Fibroblast of skin of left quadriceps (primary cell): ENCODE measurements at places on chromosomes 1 and 21.

DNA sequence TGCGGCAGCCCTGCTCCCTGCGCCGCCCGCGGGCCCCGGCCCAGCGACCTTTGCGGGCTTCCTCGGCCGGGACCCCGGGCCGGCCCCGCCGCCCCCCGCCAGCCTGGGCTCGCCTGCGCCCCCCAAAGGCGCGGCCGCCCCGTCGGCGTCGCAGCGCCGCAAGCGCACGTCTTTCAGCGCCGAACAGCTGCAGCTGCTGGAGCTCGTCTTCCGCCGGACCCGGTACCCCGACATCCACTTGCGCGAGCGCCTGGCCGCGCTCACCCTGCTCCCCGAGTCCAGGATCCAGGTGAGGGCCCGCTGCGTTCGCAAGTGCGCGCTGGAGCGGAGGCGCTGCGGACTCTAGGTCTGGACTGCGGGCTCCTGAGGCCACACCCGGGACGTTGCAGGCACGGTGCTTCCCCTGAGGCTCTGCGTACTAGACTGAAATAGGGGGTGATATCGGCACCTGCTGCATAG is 351 bp downstream of the MIXL1 start:
- DNase-seq = no peak

DNA sequence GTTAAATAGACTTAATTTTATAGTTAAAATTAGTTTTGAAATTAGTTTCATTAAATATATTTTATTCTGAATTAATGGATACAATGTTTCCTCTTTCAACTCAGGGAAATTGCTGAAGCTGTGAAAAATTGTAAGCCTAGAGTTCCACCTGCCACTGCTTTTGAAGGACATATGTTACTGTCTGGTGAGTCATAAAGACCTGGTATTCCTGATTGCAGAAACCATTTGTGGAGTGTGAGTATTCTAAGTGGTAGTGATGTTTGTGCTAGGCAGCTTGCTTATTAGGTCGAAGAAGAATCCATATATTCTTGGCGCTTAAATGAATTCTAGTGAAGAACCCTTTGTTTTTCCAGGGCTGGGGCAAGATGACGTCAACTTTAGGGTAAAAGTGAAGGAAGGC is 34.0 kb downstream of the MTR start:
- DNase-seq = no peak

DNA sequence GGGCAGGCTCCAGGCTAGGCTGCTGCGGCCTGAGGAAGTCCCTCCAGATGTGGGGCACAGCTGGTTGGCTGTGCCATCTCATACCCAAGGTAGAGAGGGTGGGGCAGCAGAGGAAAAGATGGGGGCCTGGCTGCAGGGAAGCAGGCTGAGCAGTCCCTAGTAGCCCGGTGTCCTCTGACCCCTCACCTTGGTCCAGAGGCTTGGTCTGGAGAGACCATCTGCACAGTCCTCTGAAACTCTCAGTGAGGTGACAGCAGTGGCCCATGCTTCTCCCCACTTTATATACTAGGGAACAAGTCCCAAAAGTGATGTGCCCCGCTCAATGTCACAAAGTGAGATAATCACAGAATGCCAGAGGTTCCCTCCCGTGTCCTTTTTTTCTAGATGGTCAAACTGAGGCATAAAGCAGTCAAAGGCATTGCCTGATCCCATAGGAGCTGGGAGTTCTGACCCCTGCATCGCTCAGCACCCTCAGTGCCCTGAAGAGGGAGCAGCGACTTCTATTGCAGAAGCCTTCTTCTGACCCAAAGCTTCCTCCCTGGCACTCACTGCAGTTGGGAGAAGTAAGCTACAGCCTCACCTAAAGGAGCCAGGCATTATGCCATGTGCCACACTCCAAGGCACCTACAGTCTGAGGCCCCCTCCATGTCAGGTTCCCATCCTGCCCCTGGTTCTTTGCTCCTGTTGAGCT is 45.5 kb downstream of the TRABD2B start:
- DNase-seq = no peak

- DNase-seq = no peak
Measured at GRCh38 chr1:204464701-204465100, 29.9 kb downstream of the PIK3C2B start.

DNA sequence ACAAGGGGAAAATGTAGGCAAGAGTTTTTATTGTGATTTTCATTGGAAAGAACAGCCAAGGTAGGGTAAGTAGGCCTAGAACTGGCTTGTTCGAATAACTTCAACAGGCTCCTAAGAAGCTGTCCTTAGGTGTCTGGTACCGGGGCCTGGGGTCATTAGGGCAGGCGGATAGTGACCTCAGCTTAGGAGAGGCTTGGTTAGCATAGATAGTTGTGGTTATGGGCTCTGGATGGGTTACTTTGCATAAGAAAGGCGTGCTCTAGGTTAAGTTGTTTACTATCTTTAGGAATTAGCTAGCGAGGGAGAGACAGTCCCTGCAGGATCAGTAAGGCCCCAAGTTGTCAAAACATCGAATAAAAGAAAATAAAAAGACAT is 20.7 kb upstream of the HPCAL4 start:
- no peak for DNase-seq

GRCh38 chr1:207861442-207862177 is 49.3 kb downstream of the CD34 start:
- DNase-seq = no peak
